HT1080 (cell line): ENCODE measurements at places on chromosomes 12 and 14. TPM values are rescaled to one million over a fixed set of nuclear protein-coding genes. Genes with fewer than 3 reads are reported as not detected.

- DNase-seq, result no peak
Measured at GRCh38 chr12:105672121-105672975, 341.9 kb downstream of the C12orf75 start.

- peak; percentile 23 for DNase-seq
Measured at GRCh38 chr12:8692573-8692972, 5.2 kb upstream of the RIMKLB start.

DNA sequence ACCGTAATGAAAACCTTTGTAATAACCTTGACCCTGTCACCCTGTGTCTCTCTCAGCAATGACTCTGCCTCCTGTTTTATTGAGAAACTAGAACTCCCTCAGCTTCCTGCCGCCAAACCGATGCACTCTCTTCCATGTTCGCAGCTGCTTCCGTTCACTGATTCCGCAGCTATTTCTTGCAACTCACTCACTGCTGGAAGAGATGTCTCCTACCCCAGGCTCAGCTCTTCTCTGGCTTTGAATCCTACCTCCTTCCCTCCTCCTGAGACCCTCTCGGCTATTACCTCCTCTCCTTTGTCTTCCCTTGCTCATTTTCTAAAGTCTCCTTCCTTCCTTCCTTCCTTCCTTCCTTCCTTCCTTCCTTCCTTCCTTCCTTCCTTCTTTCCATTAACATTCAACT, 71.0 kb downstream of the ESRRB start:
- no peak for DNase-seq

DNA sequence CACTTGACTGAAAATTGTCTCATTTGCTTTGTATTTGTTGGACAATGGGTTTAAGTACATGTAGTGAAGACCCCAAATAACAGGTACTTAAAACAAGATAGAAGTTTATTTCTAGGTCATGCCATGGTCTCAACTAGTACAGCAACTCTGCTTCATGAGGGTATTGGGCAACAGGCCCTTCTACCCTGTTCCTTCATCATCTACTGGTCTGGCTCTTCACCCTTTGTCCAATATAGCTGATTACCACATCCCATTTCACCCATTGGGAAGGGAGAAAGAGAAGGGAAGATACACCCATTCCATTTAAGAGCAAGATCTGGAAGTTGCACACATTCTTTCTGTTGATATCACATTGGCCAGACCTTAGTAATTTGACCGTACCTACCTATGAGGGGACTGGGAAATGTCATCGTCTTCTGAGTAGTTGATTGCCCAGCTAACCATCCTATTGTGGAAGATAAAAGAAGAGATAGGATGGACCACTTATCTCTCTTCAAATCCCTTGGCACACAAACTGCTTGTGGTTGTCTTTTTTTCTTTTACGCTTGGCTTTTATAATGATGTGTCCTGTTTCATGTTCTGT, 104.6 kb downstream of the DIP2B start:
- DNase-seq, result no peak

GRCh38 chr12:30573145-30573544, 122.5 kb downstream of the IPO8 start:
- DNase-seq, result no peak

- DNase-seq, result no peak
Measured at GRCh38 chr12:108949976-108950375, 70.1 kb downstream of the DAO start.

DNA sequence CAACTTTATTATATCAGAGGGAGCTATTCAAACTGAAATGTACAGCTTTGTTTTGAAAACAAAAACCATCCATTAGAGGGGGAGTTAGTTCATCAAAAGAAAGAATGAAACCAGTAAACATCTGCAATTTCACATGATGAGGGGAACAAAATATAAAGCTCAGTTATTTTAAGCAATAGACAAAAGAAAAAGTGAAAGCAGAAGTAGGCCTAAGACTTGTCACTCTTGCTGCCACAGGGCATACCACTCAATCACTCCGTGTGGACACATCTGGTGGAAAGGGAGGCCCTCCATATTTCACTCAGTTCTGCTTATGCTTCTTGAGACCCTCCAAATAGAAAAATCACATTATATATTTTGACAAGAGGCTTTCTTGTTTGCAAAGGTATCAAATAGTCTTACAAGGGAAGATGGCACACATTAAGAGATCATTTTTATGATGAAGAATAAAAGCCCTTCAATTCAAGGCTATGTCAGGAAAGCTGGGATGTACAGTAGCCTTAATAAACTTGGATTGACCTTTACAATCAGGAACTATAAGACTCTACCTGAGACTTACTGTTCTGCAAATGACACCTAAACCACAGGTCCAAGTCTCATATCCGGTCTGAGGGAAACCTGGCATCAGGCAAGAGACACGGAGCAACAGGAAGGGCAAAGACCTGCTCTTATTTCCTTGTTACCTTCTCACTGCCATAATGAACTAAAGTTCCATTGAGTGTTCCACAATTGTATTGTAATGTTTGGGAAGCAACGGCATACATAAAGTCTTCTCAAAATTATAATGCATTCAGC, 222.5 kb upstream of the GRIP1 start:
- DNase-seq, result no peak

GRCh38 chr12:115960-116915, 49.7 kb downstream of the IQSEC3 start:
- no peak for DNase-seq

The KRT86 gene
- total RNA-seq, result 1.2 TPM in 2 replicates

The FZD10 gene
- not detected in 2 replicates for total RNA-seq

The ABHD12B gene
- total RNA-seq, result not detected in 2 replicates
